Stimulated activated CD8-positive, alpha-beta memory T cell treated with anti-CD3 and anti-CD28 coated beads, Interleukin-4, amount 100 ng/mL, for 1 hour (primary cell): ENCODE measurements at places on chromosomes 5 and 9.

GRCh38 chr5:141420855-141421488 lies at the start of gene PCDHGA11:
TSS of gene PCDHGA11 (plus strand) at chr5:141421051. CDS start at chr5:141421228, 177 bp downstream.
- DNase-seq = no peak

DNA sequence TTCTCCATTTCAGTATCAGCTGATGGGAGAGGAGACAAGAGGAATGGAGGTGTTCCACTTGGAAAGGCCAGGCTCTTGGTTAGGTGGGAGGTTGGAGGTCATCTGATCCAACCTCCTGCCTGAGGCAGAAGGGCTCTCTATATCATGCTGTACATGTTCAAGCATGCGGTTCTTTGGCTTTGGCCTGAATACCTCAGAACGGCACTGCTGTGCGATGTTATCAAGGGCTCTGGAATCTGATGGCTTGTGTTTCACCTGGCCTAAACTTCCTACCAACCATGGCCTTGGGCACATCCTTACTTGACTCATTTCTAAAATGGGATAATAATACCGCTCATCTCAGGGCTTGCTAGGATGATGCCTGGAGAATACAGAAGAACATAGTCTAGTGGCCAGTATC lies 90.1 kb upstream of the FAM169A start:
- DNase-seq = no peak

DNA sequence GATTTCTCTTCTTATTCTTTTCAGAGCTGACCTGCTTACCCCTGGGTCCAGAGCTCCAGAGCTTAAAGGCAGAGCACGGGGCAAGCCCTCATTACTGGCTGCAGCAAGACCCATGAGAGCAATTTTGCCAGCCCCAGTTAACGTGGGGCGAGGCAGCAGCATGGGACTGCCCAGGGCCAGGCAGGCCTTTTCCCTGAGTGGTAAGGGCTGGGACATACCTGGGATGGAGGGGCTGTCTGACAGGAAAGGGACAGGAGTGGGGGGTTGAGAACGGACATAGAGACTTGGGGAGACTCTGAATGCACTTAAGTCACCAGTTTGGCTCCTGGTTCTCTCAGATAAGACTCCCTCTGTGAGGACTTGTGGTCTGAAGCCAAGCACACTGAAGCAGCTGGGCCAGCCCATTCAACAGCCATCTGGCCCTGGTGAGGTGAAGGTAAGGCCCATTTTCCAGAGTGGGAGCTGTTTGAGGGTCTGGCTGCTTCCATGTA lies 26.2 kb downstream of the HMGXB3 start:
- no peak for DNase-seq

DNA sequence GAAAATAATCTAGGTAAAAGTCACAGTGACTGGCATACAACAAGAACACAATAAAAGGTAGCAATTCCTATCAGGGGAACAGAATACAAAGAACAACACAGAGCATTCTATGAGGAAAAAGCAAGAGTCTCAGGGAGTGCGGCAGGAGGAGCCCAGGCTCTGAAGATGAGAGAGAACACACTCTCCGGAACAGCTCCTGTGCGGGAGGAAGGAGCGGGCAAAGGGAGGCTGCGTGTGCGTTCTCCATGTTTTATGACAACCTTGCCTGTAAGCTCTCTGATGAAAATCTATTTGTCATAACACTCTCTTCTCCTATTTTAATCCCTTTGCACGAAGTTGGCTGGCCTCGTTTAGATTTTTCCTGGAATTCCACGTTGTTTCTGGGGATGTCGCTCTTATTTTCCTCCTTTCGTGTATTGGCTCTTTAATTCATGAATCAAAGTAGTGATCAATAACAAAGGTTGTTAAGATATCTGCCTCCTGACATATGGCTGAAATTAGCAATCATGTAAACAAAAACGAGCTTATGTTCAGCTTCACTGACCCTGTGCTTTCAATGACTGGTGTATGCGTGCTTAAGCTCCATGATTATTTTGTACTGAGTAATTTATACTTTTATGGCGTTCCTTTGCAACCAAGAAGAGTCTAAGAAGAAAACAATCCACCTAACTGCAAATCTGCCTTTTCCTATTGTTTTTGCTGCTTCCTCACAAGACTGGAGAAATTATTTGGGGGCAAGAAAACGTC lies 109.5 kb downstream of the MYO10 start:
- DNase-seq = no peak

DNA sequence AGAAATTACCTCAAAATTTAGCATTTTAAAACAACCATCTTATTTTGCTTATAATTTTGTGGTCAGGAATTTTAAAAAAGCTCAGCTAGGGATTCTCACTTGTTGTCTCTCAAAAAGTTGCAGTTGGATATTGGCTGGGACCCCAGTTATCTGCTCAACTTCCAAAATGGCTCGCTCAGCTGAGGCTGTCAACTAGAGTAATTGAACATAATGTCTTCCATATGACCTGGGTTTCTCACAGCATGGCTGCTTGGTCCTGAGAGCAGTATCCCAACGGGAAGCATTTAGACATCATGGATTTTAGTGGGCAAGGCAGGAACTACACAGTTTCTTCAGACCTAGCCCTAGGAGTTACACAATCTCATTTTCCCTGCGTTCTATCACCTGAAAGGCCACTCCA lies 63.6 kb upstream of the SPEF2 start:
- no peak for DNase-seq

- DNase-seq = no peak
Measured at GRCh38 chr5:78763659-78764189, 115.2 kb upstream of the LHFPL2 start.
